ENCODE measurements at places on chromosomes 4 and X. TPM values are rescaled to one million over a fixed set of nuclear protein-coding genes. Genes with fewer than 3 reads are reported as not detected.
A peak's percentile ranks its signal among the peaks of the same experiment; 100 is the strongest.

The UBQLN2 gene
- polyA plus RNA-seq = 48.7 TPM

The ODAPH gene
- not detected for polyA plus RNA-seq

The TCEAL7 gene
- polyA plus RNA-seq = 85.0 TPM

The REELD1 gene
- not detected for polyA plus RNA-seq

The DDIT4L gene
- 1.5 TPM for polyA plus RNA-seq

The FRMPD4 gene
- 0.66 TPM for polyA plus RNA-seq

The PITX2 gene
- polyA plus RNA-seq = not detected

The F8A3 gene
- polyA plus RNA-seq = 7.9 TPM

The GAGE12J gene
- not detected for polyA plus RNA-seq

The CLCN4 gene
- 22.2 TPM for polyA plus RNA-seq

The UBA6 gene
- polyA plus RNA-seq = 5.6 TPM

The GYPA gene
- not detected for polyA plus RNA-seq

The SULT1B1 gene
- 0.27 TPM for polyA plus RNA-seq

DNA sequence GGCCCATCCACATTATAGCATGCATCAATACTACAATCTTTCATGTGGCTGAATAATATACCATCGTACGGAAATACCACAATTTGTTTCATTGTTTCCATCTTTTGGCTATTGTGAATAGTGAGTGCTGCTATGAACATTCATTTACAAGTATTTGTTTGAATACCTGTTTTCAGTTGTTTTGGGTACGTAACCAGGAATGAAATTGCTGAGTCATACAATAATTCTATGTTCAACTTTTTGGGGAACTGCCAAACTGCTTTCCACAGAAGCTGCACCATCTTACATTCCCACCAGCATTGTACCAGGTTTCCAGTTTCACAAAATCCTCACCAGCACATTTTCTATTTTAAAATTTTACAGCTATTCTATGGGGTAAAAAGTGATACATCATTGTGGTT, 28.5 kb upstream of the MANBA start:
- DNase-seq = no peak

- peak; percentile 22 for DNase-seq
These were observed 9.5 kb upstream of the QRFPR start for GRCh38 chr4:121390335-121390734.

GRCh38 chrX:17788439-17788838, 51.1 kb downstream of the SCML1 start:
- DNase-seq = peak; percentile 30

DNA sequence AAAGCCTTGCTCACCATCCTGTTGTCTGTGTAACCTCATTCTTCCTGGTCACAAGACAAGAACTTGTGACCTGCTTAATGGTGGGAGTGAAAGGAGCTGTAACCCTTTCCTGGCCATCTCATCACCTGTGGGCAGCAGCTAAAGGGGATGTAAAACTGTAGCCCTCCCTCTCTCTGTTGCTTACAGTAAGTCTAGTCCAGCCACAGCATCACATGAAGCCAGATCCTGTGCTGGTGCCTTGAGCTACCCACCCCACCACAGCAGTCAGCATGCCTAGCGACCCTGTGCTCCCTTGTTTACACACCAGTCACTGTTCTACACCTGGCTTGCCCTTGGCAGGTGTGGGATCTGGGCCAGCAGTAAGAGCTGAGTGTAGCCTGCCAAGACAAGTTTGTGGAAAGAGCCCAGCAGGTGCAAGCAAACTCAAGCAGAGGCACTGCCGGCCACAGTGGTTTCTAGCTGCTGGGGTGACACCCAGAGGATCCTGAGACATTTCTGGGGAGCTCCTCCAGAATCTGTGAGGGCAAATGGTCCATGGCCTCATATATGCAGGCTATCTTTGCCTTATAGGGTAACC, 41.0 kb downstream of the UGT2B28 start:
- DNase-seq = no peak

DNA sequence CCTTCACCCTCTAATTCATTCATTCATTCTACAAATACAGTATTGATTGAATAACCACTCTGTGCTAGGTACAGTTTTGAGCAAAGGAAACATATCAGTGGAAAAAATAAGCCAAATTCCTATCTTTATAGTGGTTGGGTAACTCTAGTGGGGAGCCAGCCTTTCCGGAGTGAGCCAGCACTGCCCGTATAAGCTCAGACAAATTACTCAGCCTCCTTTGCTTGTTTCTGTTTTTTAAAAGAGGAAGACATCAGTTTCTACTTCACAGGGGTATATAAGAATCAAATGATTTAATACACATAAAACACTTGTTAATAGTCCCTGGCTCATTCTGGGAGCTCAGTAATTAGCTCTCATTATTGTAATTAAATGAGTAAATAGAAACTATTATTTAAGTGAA, 238.2 kb upstream of the MAD2L1 start:
- no peak for DNase-seq

- peak; percentile 64 for DNase-seq
These were observed 1.2 kb downstream of the USP46 start for GRCh38 chr4:52657618-52658501.

DNA sequence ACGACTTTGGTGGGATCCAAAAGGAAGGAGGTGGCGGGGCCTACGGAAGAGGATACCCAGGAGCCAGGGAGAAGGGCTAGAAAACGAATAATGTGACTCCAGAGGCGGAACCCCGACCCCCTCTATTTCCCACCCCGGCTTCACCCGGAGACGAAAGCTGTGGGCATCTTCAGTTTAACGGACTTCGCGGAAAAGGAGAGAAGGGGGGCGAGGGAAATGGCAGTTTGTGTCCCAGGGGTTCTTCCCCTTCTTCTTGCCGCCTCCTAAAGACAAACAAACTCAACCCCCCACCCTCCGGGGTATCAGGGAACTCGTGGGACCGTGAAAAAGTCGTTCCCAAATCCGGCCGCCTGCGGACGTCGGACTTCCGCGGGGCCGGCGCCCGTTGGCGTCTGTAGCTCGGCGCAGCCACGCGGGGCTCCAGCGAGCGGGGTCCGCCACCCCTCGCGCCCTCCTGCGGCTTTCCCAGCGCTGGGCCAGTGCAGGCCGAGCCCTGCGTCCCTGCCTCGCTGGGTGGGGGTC, 3.6 kb upstream of the LEF1 start:
- DNase-seq = peak; percentile 65

DNA sequence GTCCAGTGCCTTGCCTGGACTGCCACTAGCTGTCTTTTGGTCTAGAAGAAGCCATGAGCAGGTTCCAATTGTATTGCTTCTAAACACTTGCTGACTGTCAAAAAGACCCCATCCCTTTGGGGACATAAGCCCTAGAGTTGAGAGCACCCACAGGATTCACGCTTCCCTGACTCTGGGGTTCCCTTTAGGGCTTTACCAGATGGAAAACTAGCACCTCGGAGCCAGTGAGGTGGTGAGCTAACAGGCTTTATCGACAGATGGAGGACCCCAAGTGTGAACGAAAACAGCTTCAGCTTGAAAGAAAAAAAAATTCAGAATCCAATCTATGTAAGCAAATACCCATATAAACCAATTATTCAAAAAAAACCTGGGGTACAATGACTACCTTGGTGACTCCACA, 90.8 kb downstream of the NAA11 start:
- DNase-seq = peak; percentile 84

- no peak for DNase-seq
These were observed 110.9 kb downstream of the HDAC8 start for GRCh38 chrX:72461766-72462165.

- DNase-seq = peak; percentile 65
These were observed 109.9 kb downstream of the AFF1 start for GRCh38 chr4:87044511-87045233.

DNA sequence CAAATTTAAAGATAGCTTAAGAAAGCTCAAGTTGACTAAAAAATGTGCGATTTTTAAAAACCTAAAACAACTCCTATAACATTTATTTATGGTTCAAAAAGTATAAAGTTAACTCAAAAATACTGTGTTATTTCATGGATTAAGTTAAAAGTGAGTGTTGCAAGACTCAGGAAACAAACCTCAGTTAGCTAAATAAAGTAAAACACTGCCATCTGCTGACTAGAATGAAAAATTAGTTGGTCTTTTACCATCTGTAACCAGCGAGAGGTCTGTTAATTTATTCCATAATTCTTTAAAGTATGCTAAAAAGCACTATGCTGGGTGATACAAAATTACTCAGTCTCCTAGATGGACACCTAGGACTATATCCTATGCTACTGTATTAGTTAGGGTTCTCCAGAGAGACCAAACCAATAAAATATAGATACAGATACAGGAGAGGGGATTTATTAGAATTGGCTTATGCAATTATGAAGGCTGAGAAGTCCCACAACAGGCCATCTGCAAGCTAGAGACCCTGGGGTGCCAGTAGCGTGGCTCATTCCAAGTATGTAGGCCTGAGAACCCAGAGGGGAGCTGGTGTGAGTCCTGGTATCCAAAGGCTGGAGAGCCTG, 4.9 kb upstream of the WDFY3 start:
- peak; percentile 77 for DNase-seq

- DNase-seq = no peak
These were observed 14.4 kb downstream of the GEMIN8 start for GRCh38 chrX:14015294-14015693.

DNA sequence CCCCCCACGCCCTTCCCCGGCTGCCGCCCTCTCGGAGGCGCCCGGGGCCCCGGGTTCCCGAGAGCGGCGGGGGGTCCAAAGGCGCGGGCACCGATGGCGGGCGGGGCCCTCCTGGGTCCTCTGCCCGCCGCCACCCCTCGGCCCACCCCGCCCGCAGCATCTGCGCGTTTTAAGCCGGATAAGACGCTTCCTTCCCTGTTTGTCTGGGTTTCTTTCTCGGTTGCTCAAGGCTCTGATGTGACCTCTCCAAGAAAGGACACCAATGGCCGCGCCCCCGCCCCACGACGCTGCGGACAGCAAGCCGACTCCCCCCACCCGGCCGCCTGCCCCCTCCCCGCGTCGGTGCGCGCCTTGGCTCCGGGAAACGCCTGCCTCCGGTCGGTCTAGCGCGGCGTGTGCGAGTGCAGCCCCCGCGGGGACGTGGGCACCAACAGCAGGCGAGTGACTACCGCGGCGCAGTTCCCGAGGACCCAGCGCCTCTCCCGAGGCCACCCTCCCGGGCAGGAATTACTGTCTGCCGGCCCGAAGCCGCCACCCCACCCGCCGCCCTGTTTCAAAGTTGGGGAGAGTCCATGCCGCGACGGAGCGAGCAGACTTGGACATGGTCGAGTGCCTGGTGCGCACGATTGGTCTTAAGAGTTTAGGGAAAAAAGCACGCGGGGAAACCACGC, 21.1 kb upstream of the HMX1 start:
- no peak for DNase-seq

- DNase-seq = no peak
These were observed 457.4 kb downstream of the IL1RAPL1 start for GRCh38 chrX:29044423-29045184.

GRCh38 chrX:133970076-133970475, 15.3 kb downstream of the GPC3 start:
- no peak for DNase-seq

DNA sequence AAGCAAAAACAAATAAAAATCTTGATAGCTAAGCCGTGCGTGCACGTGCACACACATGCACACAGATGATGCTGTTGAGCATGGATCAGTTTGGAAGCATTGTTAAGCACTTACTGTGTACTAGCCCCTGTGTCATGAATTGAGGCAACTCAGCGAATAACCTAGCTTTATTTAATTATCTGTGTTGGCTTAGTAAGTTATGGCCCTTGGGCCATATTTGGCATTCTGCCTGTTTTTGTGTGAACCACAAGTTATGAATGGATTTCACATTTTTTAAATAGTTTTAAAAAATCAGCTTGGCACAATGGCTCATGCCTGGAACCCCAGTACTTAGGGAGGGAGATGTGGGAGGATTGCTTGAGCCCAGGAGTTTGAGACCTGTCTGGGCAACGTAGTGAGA, 113.6 kb upstream of the CBLL2 start:
- no peak for DNase-seq

GRCh38 chrX:46580613-46581012, 7.0 kb downstream of the CHST7 start:
- no peak for DNase-seq

DNA sequence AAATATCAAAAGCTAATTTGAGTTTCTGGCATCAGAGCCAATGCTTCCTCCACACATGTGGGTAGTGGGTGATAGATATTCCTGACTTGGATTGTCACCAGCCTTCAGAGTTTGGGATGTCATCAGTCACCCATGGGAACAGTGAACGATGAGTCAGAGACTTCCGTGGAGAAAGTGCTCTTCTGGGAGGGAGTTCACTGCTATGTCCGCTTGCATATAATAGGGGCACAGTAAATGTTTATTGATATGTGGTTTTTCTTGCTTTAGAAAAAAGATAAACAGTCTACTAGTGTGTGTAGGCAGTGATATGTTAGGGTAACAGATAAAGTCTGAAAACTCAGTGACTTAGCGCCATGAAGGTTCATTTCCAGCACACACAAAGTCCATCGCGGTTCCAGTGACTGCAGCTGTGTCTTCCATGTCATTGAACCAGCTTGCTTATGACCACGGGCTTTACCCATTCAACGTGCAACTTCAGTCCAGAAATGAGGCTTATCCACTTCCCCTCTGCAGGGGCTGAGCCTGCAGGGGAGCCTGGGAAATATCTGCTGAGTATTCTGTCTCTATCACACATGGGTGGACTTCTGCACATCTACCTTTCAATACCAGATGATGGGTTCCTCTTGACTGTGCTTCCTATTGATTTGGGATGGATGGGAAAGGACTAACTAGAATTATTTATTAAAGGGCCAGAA, 87.7 kb upstream of the WWC2 start:
- DNase-seq = no peak

GRCh38 chr4:139184129-139184528, 7.1 kb upstream of the ELF2 start:
- peak; percentile 31 for DNase-seq

- no peak for DNase-seq
These were observed 3.4 kb downstream of the AKAP14 start for GRCh38 chrX:119899125-119899524.

DNA sequence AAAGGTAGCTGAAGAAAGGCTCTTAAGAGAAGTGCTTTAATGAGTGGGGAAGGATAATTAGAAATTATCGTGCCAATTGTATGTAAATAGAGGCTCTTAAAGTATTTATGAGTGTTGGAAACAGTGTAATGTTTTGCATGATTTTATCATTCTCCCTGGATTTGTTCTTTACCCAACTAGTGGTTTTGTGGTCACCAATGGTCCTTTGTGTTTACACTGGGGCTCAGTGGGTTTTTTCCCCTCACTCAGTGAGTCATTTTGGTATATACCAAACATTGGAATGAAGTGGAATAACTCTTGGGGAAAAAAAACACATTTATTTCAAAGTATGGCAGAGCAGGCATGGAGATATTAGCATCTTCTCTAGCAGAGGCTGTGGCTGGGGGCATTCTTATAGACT, 20.8 kb upstream of the LGI2 start:
- no peak for DNase-seq

GRCh38 chrX:147920161-147920666, 8.5 kb downstream of the FMR1 start:
- DNase-seq = no peak

- DNase-seq = no peak
These were observed 251.9 kb upstream of the NR3C2 start for GRCh38 chr4:148693913-148694649.

DNA sequence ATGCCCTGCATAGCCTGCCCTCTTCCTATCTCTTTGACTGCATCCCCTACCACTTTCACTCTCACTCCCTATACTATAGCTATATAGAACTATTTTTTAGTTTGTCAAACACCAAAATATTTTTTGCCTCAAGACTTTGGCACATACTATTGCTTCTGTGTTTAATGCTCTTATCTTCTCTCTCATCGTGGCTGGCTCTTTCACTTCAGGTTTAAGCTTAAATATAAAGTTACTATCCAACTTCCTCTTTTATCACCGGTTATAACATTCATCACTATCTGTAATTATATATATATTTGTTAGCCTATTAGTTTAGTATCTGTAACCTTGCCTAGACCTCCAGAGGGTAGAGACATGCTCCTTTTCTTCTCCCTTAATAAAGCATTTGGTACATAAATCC, 11.5 kb upstream of the HMGB2 start:
- DNase-seq = no peak

Data from brain (organoid and tissue), 16 donors.